ENCODE measurements at places on chromosomes 12 and 14.
A peak's percentile ranks its signal among the peaks of the same experiment; 100 is the strongest.

GRCh38 chr14:66709291-66709690, 201.3 kb downstream of the GPHN start:
- DNase-seq: no peak
- no peaks in the 10 kb centered on the region for H3K4me1 ChIP-seq
- H3K4me3 ChIP-seq: no peak overlapping the region
- no peaks in the 10 kb centered on the region for H3K27me3 ChIP-seq

DNA sequence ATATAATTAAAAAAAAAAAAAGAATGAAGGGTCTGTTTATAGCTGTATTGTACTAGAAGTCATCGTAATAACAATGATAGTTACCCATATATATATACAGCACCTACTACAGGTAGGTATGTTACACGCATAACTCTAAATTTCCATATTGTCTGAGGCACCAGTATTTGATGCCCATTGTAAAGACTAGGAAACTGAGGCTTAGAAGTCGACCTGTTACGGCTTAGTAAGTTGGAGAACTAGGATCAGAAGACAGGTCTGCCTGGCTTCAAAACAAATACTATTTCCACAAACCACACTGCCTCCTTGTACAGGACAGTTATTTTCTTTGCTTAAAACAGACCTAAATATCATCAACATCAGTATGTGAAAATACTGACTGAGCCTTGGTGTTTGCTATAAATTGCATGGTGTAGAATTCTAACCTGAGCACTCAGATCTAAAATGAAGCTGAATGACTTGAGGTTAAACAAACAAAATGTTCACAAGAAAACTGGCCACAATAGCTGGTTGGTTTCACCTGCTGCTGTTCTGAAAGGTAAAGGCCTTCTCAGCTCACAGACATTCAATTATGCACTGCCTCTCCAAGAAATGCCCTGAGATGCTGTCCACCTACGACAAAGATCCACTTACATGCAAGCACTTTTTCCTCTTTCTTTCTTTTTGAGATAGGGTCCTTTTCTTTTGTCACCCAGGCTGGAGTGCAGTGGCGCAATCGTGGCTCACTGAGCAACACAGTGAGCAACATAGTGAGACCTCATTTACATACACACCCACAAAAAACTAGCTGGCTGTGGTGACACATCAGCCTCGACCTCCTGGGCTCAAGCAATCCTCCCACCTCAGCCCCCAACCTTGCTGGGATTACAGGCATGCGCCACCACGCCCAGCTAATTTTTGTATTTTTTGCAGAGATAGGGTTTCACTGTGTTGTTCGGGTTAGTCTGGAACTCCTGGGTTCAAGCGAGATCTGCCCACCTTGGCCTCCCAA, 35.7 kb downstream of the SSH1 start:
- H3K27me3 ChIP-seq: peaks cover 2% of the 10 kb centered on the region
- H3K4me1 ChIP-seq: peaks cover 18% of the 10 kb centered on the region
- no peaks in the 10 kb centered on the region for H3K36me3 ChIP-seq
- H3K27ac ChIP-seq: no peak overlapping the region
- H3K4me3 ChIP-seq: no peak overlapping the region

- no peak overlapping the region for H3K4me3 ChIP-seq
- no peaks in the 10 kb centered on the region for H3K4me1 ChIP-seq
- peaks cover 2% of the 10 kb centered on the region for H3K27me3 ChIP-seq
- DNase-seq: no peak
Measured at GRCh38 chr12:111029732-111030131, 109.4 kb upstream of the MYL2 start.

GRCh38 chr12:94587266-94588241, 62.8 kb downstream of the TMCC3 start:
- peaks cover 26% of the 10 kb centered on the region for H3K27me3 ChIP-seq
- no peak for DNase-seq
- no peaks in the 10 kb centered on the region for H3K4me1 ChIP-seq
- no peak overlapping the region for H3K4me3 ChIP-seq
- H3K36me3 ChIP-seq: no peaks in the 10 kb centered on the region
- no peak overlapping the region for H3K27ac ChIP-seq

- no peaks in the 10 kb centered on the region for H3K36me3 ChIP-seq
- DNase-seq: no peak
- H3K27ac ChIP-seq: peak overlapping the region; percentile 39
- no peaks in the 10 kb centered on the region for H3K27me3 ChIP-seq
Measured at GRCh38 chr12:89251342-89252271, 100.7 kb downstream of the DUSP6 start.

DNA sequence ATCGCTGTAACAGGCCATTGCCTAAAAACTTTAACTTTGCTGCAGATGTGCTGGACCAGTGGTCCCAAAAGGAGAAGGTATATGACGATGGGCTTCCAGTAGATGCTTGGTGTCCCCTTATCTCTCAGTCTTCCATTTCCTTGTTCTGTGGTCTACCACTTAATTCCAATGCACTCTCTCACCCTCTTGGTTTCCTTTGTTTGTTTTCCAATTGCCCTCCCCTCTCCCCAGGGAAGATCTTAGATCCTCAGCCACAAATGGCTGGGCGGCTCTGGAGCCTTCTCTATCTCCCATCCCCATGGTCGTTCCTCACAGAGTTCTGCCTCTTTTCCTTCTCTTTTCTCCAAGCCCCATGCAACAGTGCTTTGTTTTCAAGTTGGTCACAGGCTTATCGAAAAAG, 584 bp downstream of the ACSM4 start:
- H3K4me1 ChIP-seq: peaks cover 4% of the 10 kb centered on the region
- no peak for DNase-seq
- no peaks in the 10 kb centered on the region for H3K36me3 ChIP-seq
- H3K27me3 ChIP-seq: no peaks in the 10 kb centered on the region
- H3K27ac ChIP-seq: no peak overlapping the region

GRCh38 chr12:55929306-55929791, 1.6 kb upstream of the DGKA start:
- peaks cover 35% of the 10 kb centered on the region for H3K4me1 ChIP-seq
- peaks cover 12% of the 10 kb centered on the region for H3K36me3 ChIP-seq
- H3K27ac ChIP-seq: no peak overlapping the region
- DNase-seq: no peak

- no peaks in the 10 kb centered on the region for H3K27me3 ChIP-seq
- peak overlapping the region; percentile 93 for H3K27ac ChIP-seq
- H3K4me3 ChIP-seq: peak overlapping the region; percentile 90
- peaks cover 10% of the 10 kb centered on the region for H3K36me3 ChIP-seq
- H3K4me1 ChIP-seq: peaks cover 20% of the 10 kb centered on the region
Measured at GRCh38 chr12:56220611-56221231, 1.0 kb downstream of the RNF41 start.

DNA sequence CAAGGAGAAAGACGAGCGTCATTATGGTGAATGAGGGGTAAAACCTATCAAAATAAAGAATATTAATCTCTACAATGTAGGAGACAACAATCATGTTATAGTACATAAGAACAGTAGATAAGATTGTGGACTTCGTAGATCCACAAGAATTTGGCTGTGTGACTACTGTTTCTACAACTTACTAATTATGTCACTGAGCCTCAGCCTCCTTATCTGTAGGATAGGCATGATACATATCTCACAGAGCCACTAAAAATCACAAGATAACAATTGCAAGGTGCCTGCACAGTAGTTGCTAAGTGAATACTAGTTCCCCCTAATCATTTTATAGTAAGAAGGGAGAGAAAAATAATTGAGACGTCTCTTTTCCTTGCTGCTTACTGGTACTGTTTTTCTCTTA, 78.2 kb upstream of the STAC3 start:
- no peaks in the 10 kb centered on the region for H3K27me3 ChIP-seq
- no peak overlapping the region for H3K4me3 ChIP-seq
- no peak overlapping the region for H3K27ac ChIP-seq

DNA sequence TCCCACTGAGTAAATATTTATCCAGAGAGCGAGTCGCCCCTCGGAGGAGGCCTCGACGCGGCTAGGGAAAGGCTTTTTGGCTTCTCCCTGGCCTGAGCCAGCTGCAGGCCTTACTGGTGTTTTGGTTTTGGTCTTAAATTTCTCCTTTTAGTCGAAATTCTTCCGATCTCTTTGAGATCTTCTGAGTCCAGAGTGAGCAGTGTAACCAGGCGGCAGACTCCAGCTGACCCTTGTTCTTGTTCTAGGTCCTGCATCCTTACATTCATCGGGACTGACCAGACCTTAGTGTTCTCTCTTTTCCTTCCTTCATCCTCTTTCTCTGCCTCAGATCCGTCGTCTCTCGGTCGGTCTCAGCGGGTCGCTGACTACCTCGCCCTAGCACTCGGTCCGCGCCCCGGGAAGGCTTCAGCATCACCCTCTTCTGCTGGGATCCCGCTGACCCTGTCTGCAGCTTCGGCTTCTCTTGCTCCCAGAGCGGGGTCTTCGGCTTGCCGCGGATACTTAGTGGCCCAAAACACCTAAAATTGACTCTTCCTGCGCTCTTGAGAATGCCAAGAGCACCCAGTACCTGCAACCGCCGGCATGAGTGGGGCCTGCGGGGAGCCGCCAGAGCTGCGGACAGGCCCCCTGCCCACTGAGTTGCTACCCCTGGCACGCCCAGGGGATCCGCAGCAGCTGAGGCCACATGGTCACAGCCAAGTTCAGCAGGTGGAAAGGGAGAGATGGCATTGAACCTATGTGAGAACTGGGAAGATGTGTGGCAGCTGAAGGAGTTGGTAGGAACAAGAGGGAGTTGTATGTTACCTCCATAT, 2.4 kb upstream of the PAX9 start:
- peaks cover 26% of the 10 kb centered on the region for H3K4me1 ChIP-seq
- no peak overlapping the region for H3K27ac ChIP-seq
- DNase-seq: no peak
- H3K36me3 ChIP-seq: peaks cover 8% of the 10 kb centered on the region

- no peak for DNase-seq
- H3K4me1 ChIP-seq: peaks cover 37% of the 10 kb centered on the region
- H3K36me3 ChIP-seq: no peaks in the 10 kb centered on the region
- peak overlapping the region; percentile 65 for H3K27ac ChIP-seq
- no peaks in the 10 kb centered on the region for H3K27me3 ChIP-seq
- no peak overlapping the region for H3K4me3 ChIP-seq
Measured at GRCh38 chr14:22332686-22333421, 256.2 kb downstream of the DAD1 start.

DNA sequence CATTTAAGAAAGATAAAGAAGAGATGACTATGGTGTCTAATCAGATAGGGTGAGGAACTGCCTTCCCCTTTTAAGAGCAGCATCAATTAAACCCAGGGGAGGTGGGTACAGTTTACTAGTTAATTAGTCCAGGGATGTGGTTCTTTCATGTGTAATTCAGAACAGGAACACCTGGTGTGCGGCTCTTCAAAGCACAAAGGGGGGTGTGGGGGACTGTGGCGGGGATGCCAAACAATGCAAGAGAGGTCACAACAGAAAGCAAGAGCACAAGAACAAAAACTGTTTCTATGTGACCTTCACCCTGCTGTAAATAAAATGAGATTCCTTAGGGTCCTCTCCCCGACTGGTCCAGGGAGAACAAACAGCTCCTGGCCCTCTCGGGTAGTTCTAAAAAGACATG, 183.9 kb upstream of the SOX5 start:
- no peaks in the 10 kb centered on the region for H3K36me3 ChIP-seq
- H3K27me3 ChIP-seq: peaks cover 4% of the 10 kb centered on the region
- no peak overlapping the region for H3K4me3 ChIP-seq
- H3K27ac ChIP-seq: no peak overlapping the region

DNA sequence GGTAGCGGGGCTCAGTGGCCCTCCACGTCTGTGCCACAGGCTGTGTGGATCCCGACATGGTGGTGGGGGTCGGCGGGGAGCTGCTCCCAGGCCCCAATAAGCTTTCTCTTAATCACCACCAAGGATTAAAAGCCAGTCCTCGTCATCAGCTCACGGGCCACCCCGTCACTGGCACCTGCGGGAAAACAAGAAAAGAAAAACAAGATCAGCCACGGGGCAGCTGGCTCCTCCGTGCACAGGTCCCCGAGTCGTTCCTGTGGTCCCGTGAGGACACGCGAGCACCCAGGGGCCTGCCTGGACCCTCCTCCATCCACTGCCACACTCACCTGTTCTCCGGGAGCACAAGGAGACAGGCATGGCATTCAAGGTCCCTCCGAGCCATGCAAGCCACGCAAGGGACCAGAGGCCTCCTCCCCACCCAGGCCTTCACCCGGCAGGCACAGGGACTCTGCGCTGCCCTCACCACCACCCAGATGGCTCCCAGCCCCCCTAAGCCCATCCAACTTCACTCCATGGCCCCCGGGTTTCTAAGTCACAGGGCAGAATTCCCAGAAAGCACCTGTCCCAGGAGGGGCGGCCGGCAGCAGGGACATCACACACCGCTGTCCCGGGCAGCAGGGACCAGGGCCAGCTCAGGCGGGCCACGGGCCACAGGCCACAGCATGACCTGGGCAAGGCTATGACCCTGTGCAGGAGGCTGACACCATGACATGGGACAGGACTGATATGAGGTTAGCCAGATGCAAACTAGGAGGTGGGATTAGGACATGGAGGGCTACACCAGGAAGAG, 72.0 kb downstream of the NCOR2 start:
- H3K36me3 ChIP-seq: peaks cover 22% of the 10 kb centered on the region
- H3K4me1 ChIP-seq: peaks cover 77% of the 10 kb centered on the region
- no peaks in the 10 kb centered on the region for H3K27me3 ChIP-seq
- no peak overlapping the region for H3K27ac ChIP-seq
- H3K4me3 ChIP-seq: no peak overlapping the region

- no peak overlapping the region for H3K4me3 ChIP-seq
- H3K27ac ChIP-seq: no peak overlapping the region
- no peaks in the 10 kb centered on the region for H3K36me3 ChIP-seq
- no peaks in the 10 kb centered on the region for H3K27me3 ChIP-seq
- no peak for DNase-seq
Measured at GRCh38 chr14:82667501-82667900, 1133.8 kb upstream of the SEL1L start.
